ENCODE measurements at places on chromosomes 3 and 15.

DNA sequence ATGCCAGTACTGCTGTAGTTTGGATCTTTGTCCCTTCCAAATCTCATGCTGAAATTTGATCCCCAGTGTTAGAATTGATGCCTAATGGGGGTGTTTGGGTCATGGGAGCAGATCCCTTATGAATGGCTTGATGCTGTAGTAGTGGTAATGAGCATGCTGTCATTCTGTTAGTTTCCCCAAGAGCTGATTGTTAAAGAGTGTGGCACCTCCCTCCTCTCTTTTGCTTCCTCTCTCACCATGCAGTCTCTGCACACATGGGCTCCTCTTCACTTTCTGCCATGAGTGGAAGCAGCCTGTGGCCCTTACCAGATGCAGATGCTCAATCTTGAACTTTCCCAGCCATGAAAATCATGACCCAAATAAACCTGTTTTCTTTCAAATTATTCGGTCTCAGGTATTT lies 141.3 kb upstream of the DPPA4 start:
- no peak for DNase-seq

DNA sequence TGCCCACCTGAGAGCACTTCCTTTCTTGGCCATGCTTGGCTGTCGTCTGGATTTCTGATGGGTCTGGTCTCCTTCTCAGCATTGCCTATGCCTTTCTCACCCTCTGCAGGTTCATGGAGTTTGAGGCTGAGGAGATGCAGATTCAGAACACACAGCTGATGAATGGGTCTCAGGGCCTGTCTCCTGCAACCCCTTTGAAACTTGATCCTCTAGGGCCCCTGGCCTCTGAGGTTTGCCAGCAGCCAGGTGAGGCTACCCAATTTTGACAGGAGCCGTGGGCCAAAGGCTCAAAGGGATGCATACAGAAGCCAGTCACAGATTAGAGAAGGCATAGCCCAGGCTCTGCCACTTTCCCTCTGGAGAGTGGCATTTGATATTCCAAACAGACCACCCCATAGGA lies 10.5 kb downstream of the NUTM1 start:
- DNase-seq: no peak

DNA sequence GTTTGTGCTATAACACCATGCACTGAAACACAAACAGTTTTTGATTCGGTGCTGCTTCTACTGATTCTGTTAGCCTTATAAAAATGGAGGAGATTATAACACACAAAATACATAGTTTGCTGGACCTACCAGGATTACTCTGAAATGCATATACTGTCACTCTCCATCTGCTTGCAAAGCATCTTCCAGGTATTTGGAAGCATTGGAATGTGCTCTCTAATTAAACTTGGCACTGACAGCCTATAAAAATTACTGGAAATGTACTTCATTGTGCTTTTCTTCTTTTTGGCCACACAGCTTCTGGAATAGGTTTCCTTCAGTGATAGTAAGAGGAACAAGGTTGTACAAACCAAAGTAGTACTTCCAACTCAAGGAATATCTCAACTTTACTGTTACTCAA lies 376.1 kb downstream of the UNC13C start:
- no peak for DNase-seq

DNA sequence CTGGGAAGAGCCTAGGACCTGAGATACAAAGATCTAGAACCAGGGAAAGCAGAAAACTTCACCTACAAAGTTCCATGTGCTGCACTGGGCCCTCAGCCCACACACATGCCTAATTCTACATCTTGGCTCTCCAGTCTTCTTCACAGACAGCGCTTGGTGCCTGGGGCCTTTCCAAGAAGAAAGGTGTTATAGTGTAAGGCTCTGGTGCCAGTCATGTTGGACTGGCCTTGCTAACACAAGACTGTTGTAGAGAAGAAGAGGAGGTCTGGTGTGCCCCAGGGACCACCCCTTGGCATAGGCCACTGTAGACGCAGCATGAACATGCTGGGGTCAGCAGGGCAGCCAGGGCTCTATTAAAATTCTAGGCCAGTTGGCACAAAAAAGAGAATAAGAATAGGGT lies 226.2 kb upstream of the CTNNB1 start:
- no peak for DNase-seq

GRCh38 chr15:90451053-90451850 lies 63.2 kb downstream of the IQGAP1 start:
- peak; percentile 34 for DNase-seq

DNA sequence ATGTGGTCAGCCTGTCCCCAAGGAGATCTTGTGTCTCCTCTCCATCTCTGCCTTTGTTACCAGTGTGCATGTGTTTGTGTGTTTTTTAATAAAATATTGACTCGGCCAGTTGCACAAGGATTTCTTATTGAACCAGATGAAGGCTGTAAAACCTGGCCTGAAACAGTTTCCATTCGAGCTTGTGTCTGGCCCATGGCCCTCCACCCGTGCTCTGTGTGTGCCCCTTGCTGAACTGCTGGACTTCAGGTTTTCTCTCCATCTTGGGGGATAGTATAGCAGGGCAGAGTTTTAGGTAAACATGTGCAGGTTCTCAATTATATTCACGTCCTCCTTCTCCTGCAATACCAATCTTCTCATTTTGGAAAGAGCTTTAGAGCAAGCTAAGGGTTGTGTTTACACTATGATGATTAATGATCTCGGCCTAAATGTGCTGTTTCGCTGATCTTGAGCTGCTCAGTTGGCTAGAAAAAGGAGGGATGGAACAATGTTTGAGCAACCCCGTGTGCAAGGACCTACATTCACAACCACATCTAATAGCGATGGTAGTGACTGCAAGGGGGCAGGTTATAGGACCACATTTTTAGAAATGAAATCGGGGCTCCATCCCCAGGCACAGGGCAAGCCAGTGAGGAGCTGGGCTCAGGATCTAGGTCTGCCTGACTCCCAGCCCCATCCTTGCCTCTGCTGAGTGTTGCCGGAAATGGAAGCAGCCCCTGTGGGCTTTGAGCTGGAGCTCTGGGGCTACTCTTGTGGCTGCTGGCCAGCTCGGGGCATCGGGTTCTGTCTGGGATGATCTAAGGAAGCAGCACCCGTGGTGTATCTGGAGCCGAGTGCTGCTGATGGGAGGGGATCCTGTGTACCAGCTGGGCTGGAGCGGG lies 47.7 kb downstream of the CMTM6 start:
- DNase-seq: no peak

DNA sequence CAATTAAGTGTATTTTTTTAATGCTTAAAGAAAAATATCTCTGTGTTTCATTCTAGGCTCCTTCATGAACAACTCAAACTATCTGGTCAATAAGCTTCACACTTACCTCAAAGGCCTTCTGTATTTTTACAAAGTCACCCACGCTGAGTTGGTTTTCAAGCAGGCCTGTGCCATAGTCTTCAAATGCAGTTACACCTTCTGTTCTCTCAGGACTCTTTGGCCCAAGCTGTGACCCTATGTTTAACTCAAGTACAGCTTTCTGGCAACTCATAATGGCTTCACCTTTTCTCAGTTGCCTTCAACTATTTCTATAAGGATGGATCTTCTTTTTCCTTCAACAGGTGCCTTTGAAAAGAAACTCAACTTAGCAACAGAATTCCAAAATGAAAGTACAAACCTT lies 587 bp downstream of the WDR49 start:
- DNase-seq: no peak

DNA sequence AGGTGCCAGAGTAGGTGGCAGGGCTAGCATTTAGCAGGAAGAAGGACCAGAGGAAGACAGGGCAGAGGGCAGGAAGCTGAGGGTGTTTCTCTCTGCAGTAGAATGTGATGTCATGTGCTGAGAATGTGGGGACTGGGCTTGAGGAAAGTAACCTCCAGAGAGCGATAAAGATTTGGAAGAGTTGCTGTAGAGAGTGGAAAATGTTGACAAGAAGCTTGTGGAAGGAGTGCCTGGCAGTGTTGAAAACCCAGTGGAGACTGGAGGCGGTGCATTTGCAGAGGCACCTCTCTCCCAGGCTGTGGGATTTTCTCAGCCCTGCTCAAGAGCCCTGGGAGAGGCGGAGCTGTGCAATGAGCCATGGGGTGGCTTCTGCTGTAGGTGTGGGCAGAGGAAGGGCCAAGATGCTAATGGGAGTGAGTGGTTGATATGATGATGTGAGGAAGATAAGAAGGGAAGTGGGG lies 54.8 kb downstream of the MESD start:
- DNase-seq: no peak

GRCh38 chr3:12436514-12437220 lies 47.6 kb upstream of the TSEN2 start:
- no peak for DNase-seq

- DNase-seq: no peak
Observed at GRCh38 chr3:17640466-17640865, 102.0 kb downstream of the TBC1D5 start.

DNA sequence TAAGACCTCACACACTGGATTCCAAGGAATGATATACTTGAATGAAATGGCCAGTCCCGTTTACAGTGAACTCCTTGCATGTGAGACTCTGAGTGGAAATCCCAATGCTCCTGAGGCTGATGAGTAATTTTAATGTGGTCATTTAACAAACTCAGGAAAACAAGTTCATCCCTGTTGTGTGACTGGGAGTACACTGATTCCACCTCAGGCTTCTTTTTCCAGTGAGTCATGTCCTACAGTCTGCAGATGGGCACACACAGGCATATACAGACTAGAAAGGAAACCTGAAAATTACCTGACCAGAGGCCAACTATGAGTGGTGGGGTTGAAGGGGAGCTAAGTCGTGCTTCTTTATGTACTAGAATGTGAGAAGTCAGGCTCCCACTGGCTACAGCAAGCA lies 5.8 kb downstream of the SQOR start:
- peak; percentile 90 for DNase-seq

- DNase-seq: no peak
Observed at GRCh38 chr15:55254916-55255679, 34.5 kb downstream of the RAB27A start.

GRCh38 chr3:157127268-157127667 lies 32.7 kb downstream of the CCNL1 start:
- peak; percentile 41 for DNase-seq

GRCh38 chr3:135807879-135808278 lies 157.6 kb upstream of the PPP2R3A start:
- no peak for DNase-seq

GRCh38 chr3:18715208-18715607 lies 290.1 kb upstream of the SATB1 start:
- DNase-seq: no peak

- no peak for DNase-seq
Observed at GRCh38 chr3:17747890-17748247, 5.4 kb upstream of the TBC1D5 start.

DNA sequence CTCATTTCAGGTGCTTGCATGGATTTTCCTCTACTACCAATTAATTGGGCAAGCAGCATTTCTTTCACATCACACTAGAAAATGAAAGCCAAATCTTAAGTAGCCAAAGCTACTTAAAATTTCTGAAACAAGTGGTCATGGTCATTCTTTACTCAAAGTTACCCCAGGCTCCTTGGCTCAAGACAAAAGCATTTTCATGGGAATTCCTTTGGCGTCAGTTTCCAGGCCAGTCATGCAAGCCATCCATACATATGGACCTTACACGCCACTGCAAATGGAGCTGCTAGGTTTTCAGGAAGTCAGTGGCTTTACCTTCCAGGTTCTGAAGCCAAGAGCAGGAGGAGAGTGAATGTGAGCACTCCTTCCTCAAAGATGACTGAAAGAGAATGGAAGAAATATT lies 83.7 kb upstream of the IL12A start:
- DNase-seq: no peak

GRCh38 chr3:45599984-45600650 lies 5.6 kb downstream of the LIMD1 start:
- DNase-seq: no peak

- no peak for DNase-seq
Observed at GRCh38 chr3:84092907-84093306, 865.9 kb upstream of the CADM2 start.

DNA sequence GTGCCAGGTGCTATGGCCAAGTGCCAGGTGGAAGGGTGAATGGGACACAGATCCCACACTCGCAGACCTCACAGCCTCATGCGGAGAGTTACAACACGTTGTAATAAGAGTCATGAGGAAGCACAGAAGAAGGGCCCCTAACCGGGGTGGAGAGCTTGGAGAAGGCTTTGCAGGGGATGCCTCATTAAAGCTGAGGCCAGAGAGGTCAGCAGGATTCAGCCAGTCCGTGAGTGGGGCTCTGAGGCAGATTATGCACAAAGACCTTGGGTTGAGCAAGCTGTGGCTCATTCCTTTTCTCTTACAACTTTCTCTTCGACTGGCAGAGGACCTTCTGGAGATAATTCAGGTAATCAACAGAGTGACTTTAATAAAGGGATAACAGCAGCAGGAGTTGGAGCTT lies 65.3 kb upstream of the SNRK start:
- no peak for DNase-seq

GRCh38 chr15:77636209-77636608 lies 3.5 kb upstream of the LINGO1 start:
- no peak for DNase-seq

- no peak for DNase-seq
Observed at GRCh38 chr3:194351080-194351672, at the start of gene CPN2. CPN2 (minus strand) TSS chr3:194351328; CDS start chr3:194342702, 8,626 bp downstream.

GRCh38 chr3:112456147-112456546 lies 43.1 kb downstream of the BTLA start:
- DNase-seq: no peak

GRCh38 chr3:63037116-63037515 lies 161.9 kb upstream of the CADPS start:
- no peak for DNase-seq

GRCh38 chr3:89912031-89912430 lies 804.6 kb downstream of the EPHA3 start:
- DNase-seq: no peak

DNA sequence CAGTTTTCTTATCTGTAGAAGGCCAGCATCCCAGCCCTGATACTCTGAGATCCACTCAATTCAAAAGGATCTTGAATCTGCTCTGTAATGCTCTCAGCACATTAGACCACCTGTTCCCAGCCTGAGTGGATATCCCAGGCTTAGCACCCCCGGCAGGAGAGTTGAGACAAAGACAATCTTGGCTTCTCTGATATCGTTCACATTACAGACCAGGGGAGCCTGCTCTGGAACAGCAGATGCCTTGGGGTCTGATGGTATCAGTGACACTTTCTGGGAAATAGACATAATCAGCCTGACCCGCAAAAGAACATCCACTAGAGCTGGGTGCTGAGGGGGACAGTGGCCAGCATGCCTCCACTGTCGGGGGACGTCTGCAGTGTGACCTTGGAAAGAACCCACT lies 70.6 kb downstream of the BDH1 start:
- DNase-seq: no peak

All from RWPE1 (cell line).